ENCODE measurements at places on chromosomes 5 and 9.

- DNase-seq, result no peak
These were observed 23.9 kb downstream of the B4GALT1 start for GRCh38 chr9:33143241-33143661.

DNA sequence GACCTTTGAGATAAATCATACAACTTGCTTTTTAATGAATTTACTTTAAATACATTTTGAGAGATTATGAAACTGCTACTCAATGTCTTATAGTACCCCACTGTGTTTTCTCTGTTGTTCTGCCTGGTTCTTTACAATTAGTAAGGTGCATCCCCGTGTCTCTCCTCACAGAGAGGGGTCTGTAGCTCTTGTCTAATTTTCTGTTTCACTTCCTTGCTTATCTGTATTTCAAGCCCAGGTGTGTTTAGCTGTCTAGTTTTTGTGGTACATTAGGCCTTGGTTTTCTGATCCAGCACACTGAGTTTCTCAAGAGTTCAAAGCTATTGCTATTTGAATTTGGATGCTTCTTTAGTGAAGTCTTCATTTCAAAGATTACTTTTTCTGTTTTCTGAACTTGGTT is 105.1 kb downstream of the MAST4 start:
- DNase-seq, result no peak

DNA sequence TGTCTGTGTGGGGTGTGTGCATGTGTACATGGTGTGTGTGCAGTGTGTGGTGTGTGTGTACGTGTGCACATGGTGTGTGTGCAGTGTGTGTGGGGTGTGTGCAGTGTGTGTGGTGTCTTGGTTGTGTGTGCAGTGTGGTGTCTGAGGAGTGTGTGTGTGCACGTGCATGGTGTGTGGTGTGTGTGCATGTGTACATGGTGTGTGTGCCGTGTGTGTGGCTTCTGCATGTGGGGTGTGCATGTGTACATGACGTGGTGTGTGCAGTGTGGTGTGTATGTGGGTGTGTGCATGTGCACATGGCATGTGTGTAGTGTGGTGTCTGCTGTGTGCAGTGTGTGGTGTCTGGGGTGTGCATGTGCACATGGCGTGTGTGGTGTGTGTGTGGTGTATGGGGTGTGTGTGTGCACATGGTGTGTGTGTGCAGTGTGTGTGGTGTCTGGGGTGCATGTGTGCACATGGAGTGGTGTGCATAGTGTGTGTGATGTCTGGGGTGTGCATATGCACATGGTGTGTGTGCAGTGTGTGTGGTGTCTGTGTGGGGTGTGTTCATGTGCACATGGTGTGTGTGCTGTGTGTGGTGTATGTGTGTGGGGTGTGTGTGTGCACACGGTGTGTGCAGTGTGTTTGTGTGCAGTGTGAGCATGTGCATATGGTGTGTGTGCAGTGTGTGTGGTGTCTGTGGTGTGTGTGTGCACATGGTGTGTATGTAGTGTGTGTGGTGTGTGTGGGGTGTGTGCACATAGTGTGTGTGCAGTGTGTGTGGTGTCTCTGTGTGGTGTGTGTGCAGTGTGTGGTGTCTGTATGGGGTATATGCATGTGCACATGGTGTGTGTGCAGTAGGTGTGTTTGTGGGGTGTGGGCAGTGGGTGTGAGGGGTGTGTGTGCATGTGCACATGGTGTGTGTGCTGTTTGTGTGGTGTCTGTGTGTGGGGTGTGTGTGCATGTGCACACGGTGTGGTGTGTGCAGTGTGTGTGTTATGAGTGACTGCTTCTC is 40.6 kb upstream of the ZNG1F start:
- DNase-seq, result no peak

GRCh38 chr5:142659405-142659804 is 26.5 kb downstream of the FGF1 start:
- no peak for DNase-seq

- no peak for DNase-seq
These were observed 17.2 kb upstream of the DPM2 start for GRCh38 chr9:127954831-127955293.

- DNase-seq, result no peak
These were observed 23.7 kb downstream of the RXRA start for GRCh38 chr9:134349936-134350335.

Data from astrocyte of the cerebellum (primary cell).